ENCODE measurements at places on chromosomes 5 and 9.

DNA sequence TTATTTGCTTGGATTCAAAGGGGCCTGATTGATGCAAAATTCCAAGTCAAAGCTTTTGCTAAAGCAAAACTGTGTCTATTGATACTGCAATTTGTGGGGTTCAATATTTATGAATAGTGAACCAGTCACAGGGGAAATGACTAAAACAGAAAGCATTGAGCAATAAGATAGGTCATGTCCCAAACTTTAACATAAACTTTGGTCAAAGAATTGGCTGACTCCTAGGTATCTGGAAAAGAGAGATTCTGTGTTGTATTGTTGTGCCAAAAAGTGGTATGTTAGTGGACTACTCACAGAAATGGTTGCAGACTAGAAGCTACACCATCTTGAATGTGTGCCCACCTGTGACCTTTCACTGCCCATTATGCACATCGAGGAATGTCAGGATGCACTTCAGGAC is 585.5 kb upstream of the RGMB start:
- DNase-seq = no peak

DNA sequence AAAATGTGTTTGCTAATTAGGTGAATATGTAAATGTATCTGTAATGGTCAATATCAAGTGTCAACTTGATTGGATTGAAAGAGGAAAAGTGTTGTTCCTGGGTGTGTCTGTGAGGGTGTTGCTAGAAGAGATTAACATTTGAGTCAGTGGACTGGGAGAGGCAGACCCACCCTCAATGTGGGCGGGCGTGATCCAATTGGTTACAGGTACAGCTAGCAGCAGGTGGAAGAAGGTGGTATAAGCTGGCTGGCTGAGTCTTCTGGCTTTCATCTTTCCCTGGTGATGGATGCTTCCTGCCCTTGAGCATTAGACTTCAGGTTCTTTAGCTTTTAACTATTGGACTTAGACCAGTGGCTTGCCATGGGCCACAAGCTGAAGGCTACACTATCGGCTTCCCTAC is 779.0 kb upstream of the CTNND2 start:
- DNase-seq = no peak

DNA sequence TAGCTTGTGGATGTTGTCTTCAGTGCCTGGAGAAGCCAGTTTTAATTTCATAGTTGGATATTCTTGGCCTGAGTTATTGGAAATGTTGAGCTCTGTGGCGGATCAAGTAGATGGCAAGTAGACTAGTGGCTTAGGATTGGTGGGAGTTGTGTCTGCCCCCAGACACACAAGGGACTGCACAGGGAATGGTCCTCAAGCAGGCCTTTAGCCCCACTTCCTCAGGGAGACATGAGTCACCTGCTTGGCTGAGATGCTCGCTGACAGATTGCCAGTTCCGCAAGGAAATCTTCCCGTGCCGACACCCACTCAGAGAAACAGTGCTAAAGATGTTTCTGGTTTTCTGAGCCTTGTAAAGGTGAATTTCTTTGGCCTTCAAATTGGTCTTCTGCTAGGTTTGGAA is 18.8 kb upstream of the CATSPER3 start:
- peak; percentile 8 for DNase-seq

DNA sequence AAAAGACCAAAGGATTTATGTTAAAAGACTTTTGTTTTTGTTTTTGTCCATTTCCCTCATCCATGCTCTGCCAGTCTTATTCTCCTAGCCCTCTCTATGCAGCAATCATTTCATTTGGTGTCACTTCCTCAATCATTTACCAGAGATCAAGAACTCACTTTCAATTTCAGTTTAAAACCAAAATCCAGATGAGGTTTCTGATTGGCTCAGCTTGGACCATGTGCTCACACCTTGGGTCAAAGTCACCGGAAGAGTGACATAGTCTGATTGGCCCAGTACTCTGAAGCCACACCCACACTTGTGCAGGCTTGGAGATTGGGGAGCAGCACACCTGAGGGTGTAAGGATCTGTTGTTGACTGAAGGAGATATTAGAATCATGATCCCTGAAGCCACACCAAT is 79.6 kb downstream of the TLR4 start:
- peak; percentile 29 for DNase-seq

DNA sequence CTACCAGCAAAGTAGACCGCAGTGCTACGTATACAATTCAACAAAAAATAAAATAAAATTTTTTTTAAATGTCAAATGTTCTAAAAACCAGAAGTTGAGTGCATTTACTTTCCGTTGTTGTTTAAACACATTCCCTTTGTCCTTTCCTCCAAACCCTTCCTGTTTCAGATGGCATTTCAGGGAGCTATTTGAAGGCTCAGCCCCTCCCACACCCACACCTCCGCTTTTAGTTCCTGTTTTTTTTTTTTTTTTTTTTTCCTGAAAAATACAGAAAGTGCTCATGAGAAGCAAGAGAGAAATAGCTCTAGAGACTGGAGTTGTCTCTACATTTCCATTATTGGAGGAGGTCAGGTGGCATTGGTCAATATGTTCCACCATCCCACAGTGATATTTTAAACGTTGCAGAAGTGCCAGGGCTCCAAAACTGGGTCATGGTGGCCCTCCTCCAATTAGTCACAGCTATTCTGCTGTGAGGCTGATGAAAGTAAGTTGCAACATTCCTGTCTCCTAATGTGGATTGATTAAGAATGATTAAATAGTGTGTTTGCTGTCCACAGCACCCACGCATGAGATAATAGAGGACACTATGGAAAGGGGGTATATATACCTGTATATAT is 106.9 kb downstream of the GABRG2 start:
- DNase-seq = peak; percentile 74

DNA sequence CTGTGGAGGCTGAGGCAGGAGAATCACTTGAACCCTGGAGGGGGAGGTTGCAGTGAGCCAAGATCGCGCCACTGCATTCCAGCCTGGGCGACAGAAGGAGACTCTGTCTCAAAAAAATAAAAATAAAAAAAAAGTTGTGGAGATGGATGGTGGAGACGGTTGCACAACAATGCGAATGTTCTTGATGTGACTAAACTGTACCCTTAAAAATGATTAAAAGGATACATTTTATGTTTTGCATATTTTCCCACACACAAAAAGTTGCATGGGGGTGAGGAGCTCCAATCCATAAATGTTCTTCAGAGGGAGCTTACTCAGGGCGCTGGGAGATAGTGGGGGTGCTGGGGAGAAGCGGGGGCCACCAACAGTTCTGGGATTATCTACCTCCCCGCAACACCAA is 43.8 kb upstream of the CDKN2AIPNL start:
- no peak for DNase-seq

- DNase-seq = no peak
Measured at GRCh38 chr5:59856358-59856757, 37.2 kb downstream of the PDE4D start.

GRCh38 chr5:122415030-122415800 is 103.2 kb downstream of the SNCAIP start:
- peak; percentile 53 for DNase-seq

- DNase-seq = no peak
Measured at GRCh38 chr5:151123897-151124751, 33.5 kb downstream of the ANXA6 start.

GRCh38 chr9:90070931-90071660 is 466.3 kb downstream of the GADD45G start:
- DNase-seq = peak; percentile 90

DNA sequence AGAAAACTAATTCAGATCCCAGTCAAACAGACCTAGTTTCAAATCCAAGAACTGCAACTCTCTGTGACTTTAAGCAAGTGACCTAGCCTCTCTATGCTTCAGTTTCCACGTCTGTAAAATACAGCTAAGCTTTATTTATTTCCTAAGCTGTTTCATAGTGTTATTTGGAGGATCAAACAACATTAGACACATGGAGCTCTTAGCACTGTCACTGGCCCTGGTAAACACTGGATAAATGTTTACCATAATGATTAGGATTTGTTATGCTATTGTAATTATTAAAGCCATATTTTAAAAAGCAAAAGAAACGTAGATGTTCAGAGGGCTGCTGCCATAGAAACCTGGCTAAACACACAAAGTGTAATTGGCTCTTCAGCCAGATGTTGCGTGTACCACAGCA is 26.6 kb upstream of the C5orf58 start:
- no peak for DNase-seq

GRCh38 chr5:61701877-61702602 is 370.0 kb downstream of the ZSWIM6 start:
- DNase-seq = no peak

DNA sequence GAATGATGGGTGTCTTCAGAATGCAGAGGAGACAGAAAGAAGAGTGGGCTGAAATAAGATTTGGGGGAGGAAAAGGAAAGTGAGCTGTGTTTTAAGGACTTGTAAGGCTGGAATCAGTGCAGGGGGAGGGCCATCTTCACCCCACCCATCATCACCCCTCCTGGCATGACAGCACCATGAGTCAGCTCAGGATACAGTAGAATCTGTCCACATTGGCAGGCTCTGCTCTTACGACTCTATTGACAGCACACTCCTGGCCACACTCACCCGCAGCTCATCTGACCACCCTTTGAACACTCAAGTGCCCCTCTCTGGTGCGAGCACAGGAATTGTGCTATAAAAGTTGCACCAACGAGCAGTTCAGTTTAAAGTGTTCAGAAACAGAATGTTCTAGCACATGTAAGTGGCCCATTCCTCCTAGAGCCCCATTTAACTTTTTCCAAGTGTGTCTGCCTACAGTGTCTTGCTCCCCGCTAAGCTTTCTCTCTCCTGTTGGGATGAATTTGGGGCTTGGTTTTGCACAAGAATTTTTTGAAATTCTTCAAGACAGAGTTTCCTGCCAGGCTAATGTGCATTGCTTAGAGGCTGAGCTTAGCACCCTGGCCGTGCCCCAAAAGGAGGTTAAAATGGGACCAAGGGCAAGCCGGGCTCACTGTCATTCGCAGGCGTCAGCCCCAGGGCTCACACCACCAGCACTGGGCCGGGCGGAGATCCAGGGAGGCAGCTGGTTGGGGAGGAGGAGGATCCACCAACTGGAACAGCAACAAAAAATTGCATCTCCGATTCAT is 12.0 kb downstream of the ADRA1B start:
- DNase-seq = no peak
